Activated CD4-positive, CD25-positive, alpha-beta regulatory T cell treated with anti-CD3 and anti-CD28 coated beads, Interleukin-2, amount 50 U/mL, for 16 hours (primary cell): ENCODE measurements at places on chromosomes 16 and 17.

DNA sequence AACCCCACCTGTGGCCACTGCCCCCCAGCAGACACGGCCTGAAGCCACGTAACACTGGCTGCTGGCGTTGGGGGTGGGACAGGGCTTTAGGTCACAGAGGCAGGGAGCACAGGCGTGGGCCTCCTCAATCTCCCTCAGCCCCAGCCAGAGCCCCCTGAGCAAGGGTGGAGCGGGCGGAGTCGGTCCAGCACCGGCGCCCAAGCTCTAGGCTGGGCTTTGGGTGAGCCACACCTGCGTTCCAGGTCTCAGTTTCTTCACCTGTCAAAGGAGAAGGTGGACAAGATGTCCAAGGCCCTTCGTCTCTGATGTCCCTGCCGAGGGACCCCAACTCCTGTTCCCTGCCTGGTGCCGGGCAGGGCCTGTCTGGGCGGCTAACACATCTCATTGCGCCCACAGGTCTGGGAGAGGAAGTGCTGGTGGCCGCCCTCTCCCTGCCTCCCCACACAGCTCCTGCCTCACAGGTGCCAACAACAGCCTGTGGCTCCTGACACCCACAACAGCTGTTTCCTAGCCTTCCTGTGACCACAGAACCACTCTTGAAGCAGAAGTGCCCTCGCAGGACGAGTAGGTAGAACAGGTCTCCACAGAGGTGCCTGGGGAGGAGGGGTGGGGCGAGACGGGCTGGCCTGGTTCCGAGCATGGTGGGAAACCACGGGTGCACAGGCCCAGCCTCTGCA is 12.0 kb downstream of the FAM83G start:
- DNase-seq = no peak

DNA sequence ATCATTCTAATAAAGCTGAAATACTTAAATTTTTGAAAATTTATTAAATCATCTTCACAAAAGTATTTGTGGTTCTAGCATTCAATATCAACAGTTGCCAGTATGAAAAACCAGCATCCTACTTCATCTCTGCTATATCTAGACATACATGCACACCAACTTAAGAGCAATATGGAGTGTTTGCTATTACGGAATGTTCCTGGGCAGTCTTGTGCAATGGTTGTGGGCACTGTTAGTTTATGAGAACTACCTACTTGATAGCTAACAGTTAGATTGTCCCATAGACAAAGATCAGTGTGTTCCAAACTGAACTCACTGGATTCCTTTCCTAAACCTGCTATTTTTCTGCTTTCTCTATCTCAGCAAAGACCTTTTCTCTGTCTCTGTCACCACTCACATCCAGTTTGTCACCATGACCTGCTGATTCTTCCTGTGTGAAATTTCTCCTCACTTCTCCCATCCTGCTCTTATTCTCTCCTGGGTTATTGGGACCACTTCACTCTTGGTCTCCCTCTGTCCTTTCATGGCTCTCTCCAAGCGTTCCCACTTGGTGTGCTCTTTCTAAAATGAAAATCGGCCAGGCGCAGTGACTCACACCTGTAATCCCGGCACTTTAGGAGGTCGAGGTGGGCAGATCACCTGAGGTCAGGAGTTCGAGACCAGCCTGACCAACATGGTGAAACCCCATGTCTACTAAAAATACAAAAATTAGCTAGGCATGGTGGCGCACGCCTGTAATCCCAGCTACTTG is 27.7 kb downstream of the CNTROB start:
- no peak for DNase-seq

- no peak for DNase-seq
Measured at GRCh38 chr17:45732926-45733505, 51.1 kb upstream of the CRHR1 start.

GRCh38 chr16:3009568-3010390 is 2.9 kb upstream of the CLDN9 start:
- no peak for DNase-seq

DNA sequence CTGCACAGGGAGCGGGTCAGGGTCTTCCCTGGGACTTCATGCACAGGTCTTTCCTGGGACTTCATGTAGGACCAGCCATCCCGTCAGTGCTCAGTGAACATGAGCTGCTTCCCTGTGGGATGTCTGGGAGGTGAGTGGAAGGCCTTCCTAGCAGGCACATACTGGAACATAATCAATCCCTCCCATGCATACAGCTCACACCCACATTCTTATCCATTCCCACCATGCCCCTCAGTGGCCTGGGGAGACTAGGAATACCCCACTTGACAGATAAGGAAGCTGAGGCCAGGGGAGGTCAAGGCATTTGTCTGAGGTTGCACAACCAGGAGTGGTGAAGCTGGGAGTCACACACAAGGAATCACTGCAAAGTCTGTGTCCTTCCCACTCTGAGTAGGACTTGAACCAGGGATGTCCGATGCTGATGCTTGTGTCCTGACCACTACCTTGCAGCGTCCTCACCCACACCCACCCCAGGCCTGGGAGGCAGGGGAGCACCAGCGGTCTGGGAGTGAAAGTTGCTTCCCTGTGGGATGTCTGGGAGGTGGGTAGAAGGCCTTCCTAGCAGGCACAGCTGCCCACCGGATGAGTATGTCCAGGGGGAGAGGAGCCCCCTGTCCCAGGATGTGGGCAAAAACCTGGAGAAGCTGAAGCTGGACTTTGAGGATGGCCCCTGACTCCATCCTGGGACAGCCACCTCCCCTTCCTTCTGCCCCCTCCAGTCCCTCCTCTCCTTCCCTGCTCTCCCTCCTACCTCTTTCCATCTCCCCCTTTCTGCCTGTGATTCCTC is 1.0 kb upstream of the NLRC5 start:
- no peak for DNase-seq

- no peak for DNase-seq
Measured at GRCh38 chr17:11121341-11121985, 119.5 kb upstream of the SHISA6 start.

- no peak for DNase-seq
Measured at GRCh38 chr17:65660947-65661346, 99.5 kb upstream of the AXIN2 start.

- DNase-seq = no peak
Measured at GRCh38 chr17:45429339-45430005, 3.2 kb downstream of the ARHGAP27 start.

DNA sequence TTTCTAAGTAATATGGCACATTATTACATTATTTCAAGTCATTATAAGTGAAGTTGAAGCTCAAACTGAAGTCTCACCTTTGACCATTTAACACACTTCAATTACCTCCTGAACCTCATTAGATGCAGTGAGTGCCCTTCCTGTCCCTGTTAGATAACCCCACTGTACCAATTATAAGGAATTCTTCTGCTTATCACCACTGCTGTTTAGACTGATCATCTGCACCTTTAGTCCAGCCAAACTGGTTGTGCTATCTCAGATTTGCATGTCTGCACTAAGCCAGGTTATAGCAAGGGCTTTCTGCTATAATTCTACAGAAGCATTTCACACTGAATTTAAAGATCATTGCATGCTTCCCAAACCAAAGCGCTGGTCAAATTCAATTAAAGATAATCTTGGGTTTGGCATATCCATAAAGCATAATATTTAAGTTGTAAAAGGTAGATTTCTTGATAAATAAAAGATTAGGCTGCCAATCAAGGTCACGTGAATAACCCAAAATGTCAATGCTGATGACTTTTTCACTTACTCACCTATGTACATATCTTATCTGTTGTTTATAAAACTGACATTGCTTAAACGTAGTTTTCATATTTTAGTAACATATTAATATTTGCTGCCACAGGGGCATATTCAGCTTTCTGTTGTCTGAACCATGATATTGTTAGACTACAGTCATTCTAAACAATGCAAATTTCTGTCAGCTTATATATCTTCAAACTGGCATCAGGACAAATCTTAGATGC is 11.9 kb downstream of the ITFG1 start:
- no peak for DNase-seq

GRCh38 chr17:73759734-73760438 is 115.6 kb upstream of the SDK2 start:
- DNase-seq = no peak

DNA sequence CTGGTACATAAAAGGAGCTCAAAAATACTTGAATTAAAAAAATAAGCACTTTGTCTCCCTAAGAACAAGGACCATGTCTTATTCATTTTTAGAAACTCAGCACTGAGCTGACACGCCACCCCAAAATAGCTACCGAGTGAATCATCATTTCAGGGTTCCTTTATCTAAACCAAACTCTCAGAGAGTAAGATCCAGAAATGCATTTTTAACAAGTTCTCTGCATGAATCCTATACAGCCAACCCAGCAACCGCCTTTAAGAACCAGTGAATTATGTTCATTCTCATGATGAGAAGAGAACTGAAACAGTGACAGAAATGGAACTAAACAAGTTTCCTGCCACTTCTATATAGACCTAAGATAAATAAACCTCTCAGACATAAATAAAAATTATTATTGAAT is 8.7 kb downstream of the C16orf87 start:
- DNase-seq = no peak

GRCh38 chr16:29926711-29927052 is 656 bp upstream of the KCTD13 start:
- no peak for DNase-seq

DNA sequence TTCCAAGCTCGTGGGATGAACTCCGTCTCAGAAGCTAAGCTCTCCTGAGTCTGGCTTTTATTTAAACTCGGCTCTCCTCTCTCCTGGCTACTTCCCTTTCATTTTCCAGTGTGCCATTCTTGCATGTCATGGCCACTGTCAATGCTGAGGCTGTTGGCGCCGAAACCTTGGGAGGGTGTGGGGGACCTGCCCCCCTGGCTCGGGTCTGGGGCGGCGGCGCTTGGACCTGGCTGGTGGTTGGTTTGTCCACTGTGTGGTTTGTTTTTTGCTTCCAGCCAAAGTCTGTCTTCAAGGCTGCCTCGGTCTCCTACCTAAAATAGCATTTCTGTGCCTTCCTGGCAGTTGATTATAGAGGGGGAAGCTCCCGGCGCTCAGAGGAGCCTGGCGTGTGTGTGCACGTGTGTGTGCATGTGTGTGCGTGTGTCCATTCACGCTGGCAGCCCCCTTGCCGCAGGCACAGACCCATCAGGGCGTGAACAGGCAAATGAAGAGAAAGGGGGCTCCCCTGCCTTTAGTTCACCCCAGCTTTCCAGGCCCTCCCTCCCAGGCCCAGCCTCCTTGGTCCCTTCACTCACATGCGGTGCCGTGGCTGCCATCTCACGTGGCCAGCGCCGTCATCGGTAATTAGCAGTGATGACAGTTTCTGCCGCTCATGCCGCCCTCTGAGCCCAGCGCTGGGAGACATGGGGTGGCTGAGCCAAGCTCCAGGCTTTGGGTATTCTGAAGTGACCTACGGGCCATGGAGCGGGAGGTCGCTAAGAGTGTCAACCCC is 179.9 kb downstream of the SEC14L1 start:
- DNase-seq = no peak

GRCh38 chr16:54812229-54812628 is 118.4 kb upstream of the IRX5 start:
- no peak for DNase-seq

GRCh38 chr16:55568207-55568606 is 1.7 kb downstream of the CAPNS2 start:
- DNase-seq = no peak

DNA sequence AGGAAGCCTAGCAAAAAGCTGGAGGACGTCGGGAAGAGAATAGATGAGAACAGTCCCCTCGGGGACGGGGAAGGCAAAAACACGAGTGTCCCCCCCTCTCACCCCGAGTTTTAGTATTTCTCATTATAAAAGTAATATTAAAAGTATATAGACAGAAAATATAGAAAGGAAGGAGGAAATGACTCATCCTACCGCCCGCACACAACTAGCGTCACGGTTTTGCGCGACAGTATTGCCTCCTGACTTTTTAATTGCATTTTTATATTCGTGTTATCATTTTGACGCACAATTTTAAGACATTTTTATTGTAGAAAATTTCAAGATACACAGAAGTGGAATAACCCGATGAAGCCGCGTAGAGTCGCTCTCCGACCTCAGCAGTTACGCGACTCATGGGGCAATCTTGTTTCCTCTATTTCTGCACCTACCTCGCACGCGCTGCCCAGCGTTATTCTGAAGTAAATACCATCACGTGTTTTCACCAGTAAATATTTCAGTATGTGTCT is 652 bp upstream of the SLC25A19 start:
- DNase-seq = peak; percentile 51

- DNase-seq = no peak
Measured at GRCh38 chr17:78764871-78765270, 17.2 kb downstream of the CYTH1 start.

DNA sequence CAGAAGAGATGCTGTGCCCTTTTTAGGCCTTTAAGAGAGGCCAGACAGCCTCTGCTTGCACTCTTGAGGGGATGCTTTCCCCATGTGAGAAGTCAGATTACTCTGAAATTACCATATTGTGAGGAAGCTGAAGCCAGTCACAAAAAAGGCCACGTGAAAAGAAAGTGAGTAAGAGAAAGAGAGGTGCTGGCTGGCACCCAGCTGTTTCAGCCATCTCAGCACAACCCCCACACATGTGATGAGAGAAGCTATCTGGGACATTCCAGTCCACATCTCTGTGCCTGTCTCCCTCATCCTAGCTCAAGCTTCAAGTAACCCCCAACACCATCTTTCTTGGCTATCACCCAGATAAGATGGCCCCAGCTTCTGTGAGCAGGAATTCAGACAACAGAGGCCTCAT is 131.4 kb downstream of the HS3ST2 start:
- no peak for DNase-seq

DNA sequence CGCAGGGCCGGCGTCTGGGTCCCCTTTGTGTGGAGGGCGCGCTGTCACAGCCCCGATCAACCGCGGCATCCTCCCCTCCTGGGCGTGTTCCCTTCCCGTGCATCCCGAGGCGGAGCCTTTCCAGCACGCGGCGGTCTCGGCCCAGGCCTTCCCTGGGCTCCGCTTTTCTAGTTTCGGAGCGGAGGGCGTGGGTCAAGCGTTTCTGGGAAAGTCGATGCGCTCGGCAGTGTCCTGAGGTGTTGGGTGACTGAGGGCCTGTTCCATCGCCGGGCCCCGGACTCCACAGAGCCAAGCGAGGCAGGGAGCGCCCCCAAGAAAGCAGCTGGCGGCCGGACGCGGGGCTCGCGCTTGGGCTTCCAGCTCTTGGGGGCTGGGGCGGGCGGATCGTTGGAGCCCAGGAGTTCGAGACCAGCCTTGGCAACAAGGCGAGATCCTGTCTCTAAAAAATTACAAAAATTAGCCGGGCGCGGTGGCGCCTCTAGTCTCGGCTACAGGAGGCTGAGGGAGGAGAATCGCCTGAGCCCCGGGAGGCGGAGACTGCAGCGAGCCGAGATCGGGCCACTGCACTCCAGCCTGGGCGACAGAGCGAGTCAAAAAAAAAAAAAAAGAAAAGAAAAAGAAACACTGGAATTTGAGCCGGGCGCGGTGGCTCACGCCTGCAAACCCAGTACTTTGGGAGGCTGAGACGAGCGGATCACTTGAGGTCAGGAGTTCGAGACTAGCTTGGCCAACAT is 806 bp downstream of the IFT140 start:
- DNase-seq = no peak
